Ascending aorta (tissue), 2 donors: ENCODE measurements at places on chromosomes 2 and 18. TPM values are rescaled to one million over a fixed set of nuclear protein-coding genes. Genes with fewer than 3 reads are reported as not detected.

- H3K4me1 ChIP-seq: no peaks in the 10 kb centered on the region
- H3K27ac ChIP-seq: no peak overlapping the region
Observed at GRCh38 chr2:113812204-113812603, 55.8 kb upstream of the SLC35F5 start.

ACSL3 gene
- total RNA-seq: 48.9 TPM

DNA sequence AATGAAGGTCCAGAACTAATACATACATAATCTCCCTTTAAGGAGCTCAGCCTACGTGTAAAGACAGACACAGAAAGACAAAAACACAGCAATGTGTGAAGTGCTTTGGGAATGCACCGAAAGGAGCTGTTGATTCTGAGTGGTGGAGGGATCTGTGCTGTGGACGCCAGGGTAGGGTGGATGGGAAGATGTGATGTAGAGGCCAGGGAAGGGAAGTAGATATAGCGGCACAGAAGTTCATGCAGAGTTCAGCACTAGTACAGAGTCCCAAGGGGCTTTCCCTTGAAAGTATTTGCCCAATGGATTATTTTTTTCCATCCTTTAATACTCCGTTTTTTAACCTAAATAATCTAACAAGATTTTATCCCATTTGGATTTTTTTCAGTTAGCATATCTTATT, 32.1 kb upstream of the DOCK10 start:
- H3K4me1 ChIP-seq: no peaks in the 10 kb centered on the region
- H3K4me3 ChIP-seq: no peak overlapping the region
- DNase-seq: no peak
- no peaks in the 10 kb centered on the region for H3K27me3 ChIP-seq
- no peaks in the 10 kb centered on the region for H3K36me3 ChIP-seq

ZAP70 gene
- 2.7 TPM for total RNA-seq

DNA sequence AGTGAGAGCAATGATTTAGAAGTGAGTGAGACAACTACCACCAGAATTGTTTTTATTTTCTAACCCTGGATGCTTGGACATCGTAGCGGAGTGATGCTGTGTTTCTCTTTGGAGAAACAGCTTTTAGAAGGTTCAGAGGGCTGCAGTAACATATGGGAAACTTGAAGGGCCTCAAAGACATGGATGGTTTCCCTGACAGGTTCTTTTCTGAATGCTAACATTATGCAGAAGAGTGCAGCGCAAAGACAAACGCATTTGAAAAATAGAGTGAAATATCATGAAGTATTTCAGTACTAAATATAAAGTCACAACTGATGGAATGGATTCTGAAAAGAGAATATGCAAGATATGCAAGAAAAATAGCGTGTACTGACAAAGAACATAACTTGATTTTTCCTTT, 385.1 kb upstream of the DSEL start:
- no peaks in the 10 kb centered on the region for H3K27me3 ChIP-seq
- DNase-seq: no peak
- H3K4me3 ChIP-seq: no peak overlapping the region
- no peaks in the 10 kb centered on the region for H3K4me1 ChIP-seq

GRCh38 chr2:160308476-160308875, 108.4 kb upstream of the ITGB6 start:
- H3K27me3 ChIP-seq: no peaks in the 10 kb centered on the region
- H3K4me1 ChIP-seq: peaks cover 3% of the 10 kb centered on the region
- H3K36me3 ChIP-seq: peaks cover 17% of the 10 kb centered on the region

SNORC gene
- not detected for total RNA-seq

DNA sequence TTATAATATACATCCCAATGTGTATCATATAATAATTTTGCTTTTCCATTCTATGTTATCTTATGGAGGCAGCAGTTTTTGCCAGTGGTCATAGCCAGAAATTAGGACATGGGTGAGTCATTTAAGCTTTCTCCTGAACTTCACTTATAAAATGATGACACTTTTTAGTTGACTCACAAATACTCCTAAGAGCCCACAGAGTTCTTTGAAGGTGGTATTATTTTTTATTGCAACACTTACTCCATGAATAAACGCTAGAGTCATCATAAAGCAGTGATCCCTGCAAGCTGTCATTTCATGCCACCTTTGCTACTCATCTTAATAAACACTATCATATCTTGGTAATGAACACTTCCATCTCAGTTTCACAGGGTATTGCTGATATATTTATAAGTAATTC, 69.9 kb upstream of the MAPRE2 start:
- no peak for DNase-seq
- H3K27ac ChIP-seq: no peak overlapping the region
- no peaks in the 10 kb centered on the region for H3K27me3 ChIP-seq
- H3K36me3 ChIP-seq: no peaks in the 10 kb centered on the region
- H3K4me1 ChIP-seq: no peaks in the 10 kb centered on the region

GRCh38 chr2:168514692-168515091, 58.6 kb downstream of the CERS6 start:
- DNase-seq: no peak
- H3K36me3 ChIP-seq: no peaks in the 10 kb centered on the region
- peaks cover 12% of the 10 kb centered on the region for H3K4me1 ChIP-seq
- no peaks in the 10 kb centered on the region for H3K27me3 ChIP-seq
- H3K27ac ChIP-seq: peak overlapping the region; percentile 29
- no peak overlapping the region for H3K4me3 ChIP-seq

IL1A gene
- total RNA-seq: not detected

TMEFF2 gene
- not detected for total RNA-seq

CYP1B1 gene
- total RNA-seq: 148 TPM

- no peaks in the 10 kb centered on the region for H3K27me3 ChIP-seq
- DNase-seq: no peak
- H3K4me1 ChIP-seq: no peaks in the 10 kb centered on the region
Observed at GRCh38 chr2:167013227-167013626, 124.9 kb downstream of the XIRP2 start.

- H3K4me3 ChIP-seq: no peak overlapping the region
- peaks cover 27% of the 10 kb centered on the region for H3K4me1 ChIP-seq
- no peak overlapping the region for H3K27ac ChIP-seq
- no peaks in the 10 kb centered on the region for H3K36me3 ChIP-seq
Observed at GRCh38 chr2:138515092-138515491, 13.5 kb downstream of the SPOPL start.

BMP10 gene
- not detected for total RNA-seq

DNA sequence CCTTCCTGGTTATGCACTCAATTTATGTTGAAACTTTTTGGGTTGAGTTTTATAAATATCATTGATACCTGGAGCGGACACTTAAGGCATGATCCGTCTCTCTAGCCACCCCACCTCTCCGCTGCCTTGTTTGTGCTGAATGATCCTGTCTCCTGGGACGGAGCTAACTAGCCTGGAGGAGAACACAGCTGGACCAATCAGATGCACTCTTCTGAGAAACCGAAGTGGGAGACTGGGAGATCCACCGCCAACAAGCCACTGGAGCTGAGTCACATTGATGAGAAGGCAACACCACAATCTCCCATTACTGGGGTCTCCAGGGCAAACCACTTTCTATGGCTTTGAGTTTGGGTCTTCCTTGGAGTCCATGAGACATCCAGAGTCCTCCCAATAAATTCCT, 29.3 kb downstream of the CYP26B1 start:
- H3K4me1 ChIP-seq: no peaks in the 10 kb centered on the region
- H3K36me3 ChIP-seq: no peaks in the 10 kb centered on the region
- no peak overlapping the region for H3K4me3 ChIP-seq
- no peaks in the 10 kb centered on the region for H3K27me3 ChIP-seq
- DNase-seq: no peak

DNA sequence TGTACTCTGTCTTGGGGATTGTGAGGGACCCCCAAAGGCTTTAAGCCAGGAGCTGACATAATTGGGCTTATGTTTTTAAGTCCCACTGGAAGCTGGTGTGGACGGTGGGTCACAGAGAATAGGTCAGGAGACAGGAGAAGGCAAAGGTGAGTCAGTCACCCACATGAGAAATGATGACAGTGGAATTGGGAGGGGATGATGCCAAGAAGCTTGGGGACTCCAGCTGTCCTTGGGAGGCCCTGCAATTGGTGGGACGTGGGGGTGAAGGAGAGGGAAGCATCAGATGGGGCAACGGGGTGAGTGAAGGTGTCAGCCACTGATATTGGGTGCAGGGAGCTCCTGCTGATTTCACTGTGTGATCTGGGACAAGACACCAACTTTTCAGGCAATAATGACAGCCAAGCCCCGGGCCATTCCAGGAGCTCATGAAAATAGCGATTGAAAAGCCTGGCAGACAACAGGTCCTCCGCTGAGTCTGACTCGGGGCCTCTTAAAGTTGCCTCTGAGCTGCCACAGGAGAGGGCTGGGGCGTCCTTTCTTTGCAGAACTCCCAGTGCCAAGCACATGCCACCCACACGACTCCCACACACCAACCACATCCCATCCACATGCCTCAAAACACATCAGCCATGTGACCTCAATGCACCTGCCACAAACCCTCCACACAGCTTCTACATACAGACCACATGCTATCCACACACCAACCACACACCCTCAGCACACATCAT, 13.4 kb downstream of the TNS1 start:
- peak overlapping the region; percentile 68 for H3K27ac ChIP-seq
- H3K27me3 ChIP-seq: no peaks in the 10 kb centered on the region
- no peak overlapping the region for H3K4me3 ChIP-seq
- peaks cover 23% of the 10 kb centered on the region for H3K36me3 ChIP-seq
- DNase-seq: no peak
- peaks cover 12% of the 10 kb centered on the region for H3K4me1 ChIP-seq

- H3K27ac ChIP-seq: no peak overlapping the region
- DNase-seq: no peak
- H3K27me3 ChIP-seq: no peaks in the 10 kb centered on the region
- H3K4me1 ChIP-seq: peaks cover 22% of the 10 kb centered on the region
Observed at GRCh38 chr2:163713534-163714311, 22.1 kb downstream of the FIGN start.

IL18R1 gene
- 1.9 TPM for total RNA-seq

GRCh38 chr2:76159042-76159648, 448.4 kb upstream of the GCFC2 start:
- no peaks in the 10 kb centered on the region for H3K4me1 ChIP-seq
- no peak overlapping the region for H3K27ac ChIP-seq
- no peaks in the 10 kb centered on the region for H3K27me3 ChIP-seq
- H3K4me3 ChIP-seq: no peak overlapping the region
- H3K36me3 ChIP-seq: no peaks in the 10 kb centered on the region
- no peak for DNase-seq

DNA sequence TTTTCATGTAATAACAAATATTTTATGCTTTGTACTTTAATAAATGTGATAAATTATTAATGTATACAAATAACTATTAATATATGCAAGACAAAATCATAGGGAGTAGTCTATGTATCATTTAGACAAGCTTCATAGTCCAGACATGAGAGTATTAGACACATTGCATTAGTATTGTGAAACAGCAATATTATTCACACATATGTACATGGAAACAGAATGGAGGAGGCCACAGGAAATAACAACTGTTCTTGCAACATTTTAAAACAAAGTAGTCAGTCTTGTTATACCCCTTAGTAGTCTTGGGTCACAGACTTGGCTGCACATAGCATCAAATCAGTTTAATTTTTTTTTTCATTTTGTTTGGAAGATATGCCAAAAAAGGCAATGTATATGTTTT, 15.8 kb downstream of the DSC1 start:
- H3K4me1 ChIP-seq: no peaks in the 10 kb centered on the region
- no peak for DNase-seq
- no peaks in the 10 kb centered on the region for H3K36me3 ChIP-seq
- no peaks in the 10 kb centered on the region for H3K27me3 ChIP-seq
- H3K27ac ChIP-seq: no peak overlapping the region
- no peak overlapping the region for H3K4me3 ChIP-seq

CPS1 gene
- 9.4 TPM for total RNA-seq

PIEZO2 gene
- 3.1 TPM for total RNA-seq

GRCh38 chr2:207987025-207987716, 38.2 kb downstream of the PLEKHM3 start:
- no peak overlapping the region for H3K27ac ChIP-seq
- no peaks in the 10 kb centered on the region for H3K36me3 ChIP-seq
- H3K4me1 ChIP-seq: no peaks in the 10 kb centered on the region
- H3K4me3 ChIP-seq: no peak overlapping the region
- DNase-seq: no peak

GRCh38 chr2:102021779-102022178, 30.0 kb downstream of the IL1R2 start:
- peak overlapping the region; percentile 39 for H3K27ac ChIP-seq
- peaks cover 4% of the 10 kb centered on the region for H3K4me1 ChIP-seq
- no peaks in the 10 kb centered on the region for H3K36me3 ChIP-seq
- no peaks in the 10 kb centered on the region for H3K27me3 ChIP-seq

- no peak for DNase-seq
- H3K36me3 ChIP-seq: no peaks in the 10 kb centered on the region
- H3K4me1 ChIP-seq: no peaks in the 10 kb centered on the region
- H3K4me3 ChIP-seq: peak overlapping the region; percentile 30
Observed at GRCh38 chr18:33581856-33582255, 3.8 kb downstream of the ASXL3 start.

DNA sequence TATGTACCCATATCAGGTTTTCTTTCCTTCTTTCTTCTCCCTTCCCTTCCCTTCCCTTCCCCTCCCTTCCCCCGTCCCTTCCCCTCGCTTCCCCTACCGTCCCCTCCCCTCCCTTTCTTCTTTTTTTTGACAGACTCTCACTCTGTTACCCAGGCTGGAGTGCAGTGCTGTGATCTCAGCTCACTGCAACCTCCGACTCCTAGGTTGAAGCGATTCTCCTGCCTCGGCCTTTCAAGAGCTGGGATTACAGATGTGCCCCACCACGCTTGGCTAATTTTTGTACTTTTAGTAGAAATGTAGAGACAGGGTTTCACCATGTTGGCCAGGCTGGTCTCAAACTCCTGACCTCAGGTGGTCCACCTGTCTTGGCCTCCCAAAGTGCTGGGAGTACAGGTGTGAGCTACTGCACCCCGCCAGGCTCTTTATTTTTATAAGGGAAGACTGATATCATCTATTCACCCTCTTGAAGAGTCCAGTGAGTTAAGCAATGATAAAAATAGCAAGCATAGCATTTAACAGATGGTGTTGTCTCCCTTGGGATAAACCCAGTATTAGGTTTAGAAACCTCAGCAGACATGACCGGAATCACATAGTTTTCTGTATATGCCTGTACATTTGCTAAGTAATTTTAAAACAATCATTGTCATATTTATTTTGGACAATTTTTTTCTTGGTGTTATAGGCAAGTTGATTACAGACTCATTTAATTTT, 888.4 kb downstream of the TRIB2 start:
- no peak overlapping the region for H3K4me3 ChIP-seq
- no peak for DNase-seq
- H3K4me1 ChIP-seq: no peaks in the 10 kb centered on the region
- no peak overlapping the region for H3K27ac ChIP-seq

- H3K4me3 ChIP-seq: peak overlapping the region; percentile 47
- no peaks in the 10 kb centered on the region for H3K36me3 ChIP-seq
- DNase-seq: no peak
- peaks cover 11% of the 10 kb centered on the region for H3K4me1 ChIP-seq
Observed at GRCh38 chr2:129877795-129878775, 101.4 kb upstream of the RAB6C start.

- no peak for DNase-seq
- no peaks in the 10 kb centered on the region for H3K27me3 ChIP-seq
- H3K4me3 ChIP-seq: no peak overlapping the region
- no peaks in the 10 kb centered on the region for H3K36me3 ChIP-seq
- H3K4me1 ChIP-seq: peaks cover 13% of the 10 kb centered on the region
Observed at GRCh38 chr2:20539776-20540586, 93.1 kb downstream of the RHOB start.

GRCh38 chr18:44198612-44199284, 481.9 kb upstream of the SETBP1 start:
- no peaks in the 10 kb centered on the region for H3K27me3 ChIP-seq
- no peak for DNase-seq
- no peak overlapping the region for H3K27ac ChIP-seq
- H3K4me1 ChIP-seq: no peaks in the 10 kb centered on the region
- no peak overlapping the region for H3K4me3 ChIP-seq
- H3K36me3 ChIP-seq: no peaks in the 10 kb centered on the region

CCDC74B gene
- total RNA-seq: 2.3 TPM

NEUROD1 gene
- not detected for total RNA-seq
